Hair follicle dermal papilla cell (primary cell): ENCODE measurements at places on chromosomes 12 and 14. TPM values are rescaled to one million over a fixed set of nuclear protein-coding genes. Genes with fewer than 3 reads are reported as not detected.

Gene ESRRB
- total RNA-seq: under 0.01 TPM in 1 of 2 replicates, not detected in the other

Gene SAMD15
- 2.8 and 3.0 TPM in 2 replicates for total RNA-seq

Gene GARIN6
- total RNA-seq: not detected in 2 replicates

Gene CCDC177
- not detected in 2 replicates for total RNA-seq

Gene CPNE6
- not detected in 2 replicates for total RNA-seq

Gene ALX1
- total RNA-seq: 0.16 TPM in 1 of 2 replicates, not detected in the other

Gene ADAM21
- under 0.01 TPM in 1 of 2 replicates, not detected in the other for total RNA-seq

Gene DDHD1
- total RNA-seq: 28.5 and 37.8 TPM in 2 replicates

Gene KRT83
- not detected in 2 replicates for total RNA-seq

Gene WIF1
- not detected in 2 replicates for total RNA-seq
